Caki2 (cell line): ENCODE measurements at places on chromosomes 11 and 22. TPM values are rescaled to one million over a fixed set of nuclear protein-coding genes. Genes with fewer than 3 reads are reported as not detected.
A peak's percentile ranks its signal among the peaks of the same experiment; 100 is the strongest.

Gene PDGFD
- total RNA-seq, result 8.6 and 13.1 TPM in 2 replicates

DNA sequence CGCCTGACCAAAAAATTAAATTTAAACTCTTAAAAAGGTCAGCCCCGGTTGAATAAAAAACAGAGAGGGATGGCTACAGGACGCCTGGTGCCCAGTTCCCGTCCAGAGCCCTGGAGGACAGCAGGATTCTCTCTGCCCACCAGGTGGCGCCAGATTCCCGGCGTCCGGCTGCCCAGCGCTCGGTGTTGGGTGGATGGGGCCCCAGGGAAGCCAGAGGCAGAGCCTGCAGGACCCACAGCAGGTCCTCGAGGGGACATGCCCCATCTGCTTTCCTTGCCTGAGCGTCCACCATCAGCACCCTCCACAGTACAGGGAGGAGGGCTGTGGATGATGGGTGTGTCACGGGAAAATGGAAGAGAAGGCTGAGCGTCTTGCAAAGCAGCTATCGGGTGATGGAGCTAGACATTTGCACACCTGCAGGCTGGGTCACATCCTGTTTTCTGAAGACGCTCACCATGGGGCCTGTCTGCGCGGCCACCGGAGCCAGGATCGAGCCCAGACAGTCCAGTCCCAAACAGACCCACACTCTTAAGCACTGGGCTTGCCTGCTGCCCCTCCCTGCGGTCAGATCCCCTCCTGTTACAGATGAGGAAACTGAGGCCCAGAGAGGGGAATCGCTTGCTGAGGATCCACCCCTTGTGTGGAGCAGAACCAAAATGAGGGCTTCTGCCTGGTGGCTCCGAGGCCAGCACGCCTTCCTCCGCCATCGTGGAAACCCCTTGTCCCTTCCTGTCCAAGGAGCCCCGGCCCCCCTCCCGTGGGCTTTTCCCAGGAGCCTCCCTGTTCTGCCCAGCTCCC lies 18.5 kb upstream of the CBX7 start:
- peak; percentile 76 for DNase-seq

DNA sequence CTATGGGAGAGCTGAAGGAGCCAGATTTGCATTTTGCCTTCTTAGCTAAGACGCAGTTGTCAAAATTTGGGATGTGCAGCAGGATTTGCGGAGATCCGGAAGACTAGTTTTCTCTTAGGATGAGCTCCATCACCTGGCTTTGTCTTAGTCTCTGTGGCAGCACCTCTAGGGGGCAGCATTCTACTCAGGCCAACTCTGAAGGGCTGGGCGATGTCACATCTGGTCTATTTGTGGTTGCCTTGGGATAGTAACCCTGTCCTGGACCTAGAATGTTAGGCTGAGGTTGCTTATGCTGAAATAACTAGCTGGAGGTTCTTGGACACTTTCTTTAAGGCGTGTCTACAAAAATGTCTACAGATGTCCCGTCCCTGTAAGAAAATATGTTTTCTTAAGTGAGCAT lies 116.2 kb downstream of the FAT3 start:
- DNase-seq, result no peak

Gene INS
- total RNA-seq, result not detected in 2 replicates

DNA sequence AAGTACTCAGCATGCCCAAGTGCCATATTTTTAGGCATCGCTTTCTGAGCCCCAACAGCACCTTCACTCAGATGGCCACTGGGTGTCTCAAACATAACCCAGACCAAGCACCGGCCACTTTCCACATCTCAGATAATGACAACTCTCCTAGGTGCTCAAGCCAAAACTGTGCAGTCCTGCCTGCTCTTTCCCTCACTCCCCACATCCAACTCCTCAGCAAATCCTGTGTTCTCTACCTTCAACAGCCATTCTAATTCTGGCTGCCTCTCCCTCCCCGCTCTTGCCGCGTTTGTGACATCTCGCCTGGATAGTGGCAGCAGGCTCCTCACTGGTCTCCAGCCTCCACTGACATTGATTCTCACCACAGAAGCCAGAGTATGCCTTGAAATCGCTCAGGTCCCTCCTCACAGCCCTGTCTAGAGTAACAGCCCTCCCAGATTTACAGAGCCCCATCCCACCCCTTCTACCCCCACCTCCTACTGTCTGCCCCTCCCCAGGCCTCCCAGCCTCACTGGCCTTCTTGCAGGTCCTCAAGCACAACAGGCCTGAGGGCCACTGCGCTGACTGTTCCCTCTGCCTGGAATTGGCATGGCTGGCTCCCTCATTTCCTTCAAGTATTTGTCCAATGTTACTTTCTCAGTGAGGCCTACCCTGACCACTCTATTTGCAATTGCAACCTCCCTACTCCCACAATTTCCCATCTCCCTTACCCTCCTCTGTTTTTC lies 1.3 kb upstream of the PHETA2 start:
- no peak for DNase-seq

GRCh38 chr22:40857309-40857855 lies 434 bp downstream of the XPNPEP3 start:
- DNase-seq, result no peak

DNA sequence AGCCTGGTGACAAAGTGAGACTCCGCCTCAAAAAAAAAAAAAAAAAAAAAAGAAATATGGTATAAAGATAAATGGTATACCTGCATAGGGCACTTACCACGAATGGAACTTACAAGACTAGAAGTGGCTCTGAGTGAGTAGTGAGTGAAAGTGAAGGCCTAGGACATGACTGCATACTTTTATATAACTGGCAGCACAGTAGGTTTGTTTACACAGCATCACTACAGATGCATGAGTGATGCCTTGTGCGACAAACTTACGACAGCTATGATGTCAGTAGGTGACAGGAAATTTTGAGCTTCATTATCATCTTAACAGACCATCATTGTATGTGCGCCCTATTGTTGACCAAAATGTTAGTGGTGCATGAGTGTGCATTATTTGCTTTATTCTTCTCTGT lies 17.7 kb downstream of the XRCC6 start:
- no peak for DNase-seq

GRCh38 chr22:26579331-26579886 lies 10.5 kb downstream of the TPST2 start:
- DNase-seq, result no peak

DNA sequence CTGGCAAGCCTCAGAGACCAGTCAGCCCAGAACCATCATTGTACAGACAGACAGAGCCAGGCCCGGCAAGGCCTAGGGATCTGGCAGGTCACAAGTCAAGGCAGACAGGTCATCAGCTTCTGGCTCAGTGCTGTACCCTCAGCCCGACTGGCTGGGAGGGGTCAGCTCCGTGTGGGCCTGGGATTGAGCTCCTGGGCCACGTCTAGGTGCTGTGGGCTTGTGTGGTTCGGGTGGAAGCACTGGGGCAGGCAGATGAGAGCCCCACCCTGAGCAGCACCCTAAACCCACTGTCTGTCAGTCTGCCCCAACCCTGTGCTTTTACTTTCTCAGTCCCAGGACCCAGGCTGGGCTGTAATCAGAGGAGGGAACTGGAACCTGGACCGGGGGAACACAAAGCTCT lies 26.9 kb upstream of the P2RY2 start:
- no peak for DNase-seq

DNA sequence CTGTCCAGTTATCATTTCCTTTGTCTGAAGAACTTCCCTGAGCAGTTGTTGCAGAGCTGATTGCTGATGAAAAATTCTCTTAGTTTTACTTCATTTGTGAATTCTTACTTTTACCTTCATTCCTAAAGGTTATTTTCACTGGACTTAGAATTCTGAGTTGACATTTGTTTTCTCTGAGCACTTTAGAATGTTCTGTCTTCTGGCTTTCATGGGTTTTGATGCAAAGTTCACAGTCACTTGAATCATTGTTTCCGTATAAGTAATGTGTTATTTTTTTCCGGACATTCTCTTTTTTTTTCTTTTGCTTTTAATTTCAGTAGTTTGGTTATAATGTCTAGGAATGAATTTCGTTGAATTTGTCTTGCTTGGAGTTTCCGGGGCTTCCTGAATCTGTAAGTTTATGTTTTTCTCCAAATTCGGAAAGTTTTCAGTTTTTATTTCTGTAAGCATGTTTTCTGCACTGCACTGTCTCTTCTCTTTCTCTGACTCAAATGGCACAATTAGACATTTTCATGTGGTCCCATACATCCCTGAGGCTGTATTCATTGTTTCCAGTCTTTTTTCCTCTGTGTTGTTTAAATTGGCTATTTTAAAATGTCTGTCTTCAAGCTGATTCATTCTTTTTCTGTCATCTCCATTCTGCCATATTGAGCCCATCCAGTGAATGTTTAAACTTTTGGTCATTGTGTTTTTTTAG lies 68.5 kb upstream of the NARS2 start:
- DNase-seq, result no peak

Gene ANO5
- 0.84 and 1.8 TPM in 2 replicates for total RNA-seq

- DNase-seq, result no peak
Observed at GRCh38 chr11:35334385-35335090, 84.8 kb downstream of the SLC1A2 start.

Gene PGR
- total RNA-seq, result not detected in 2 replicates

DNA sequence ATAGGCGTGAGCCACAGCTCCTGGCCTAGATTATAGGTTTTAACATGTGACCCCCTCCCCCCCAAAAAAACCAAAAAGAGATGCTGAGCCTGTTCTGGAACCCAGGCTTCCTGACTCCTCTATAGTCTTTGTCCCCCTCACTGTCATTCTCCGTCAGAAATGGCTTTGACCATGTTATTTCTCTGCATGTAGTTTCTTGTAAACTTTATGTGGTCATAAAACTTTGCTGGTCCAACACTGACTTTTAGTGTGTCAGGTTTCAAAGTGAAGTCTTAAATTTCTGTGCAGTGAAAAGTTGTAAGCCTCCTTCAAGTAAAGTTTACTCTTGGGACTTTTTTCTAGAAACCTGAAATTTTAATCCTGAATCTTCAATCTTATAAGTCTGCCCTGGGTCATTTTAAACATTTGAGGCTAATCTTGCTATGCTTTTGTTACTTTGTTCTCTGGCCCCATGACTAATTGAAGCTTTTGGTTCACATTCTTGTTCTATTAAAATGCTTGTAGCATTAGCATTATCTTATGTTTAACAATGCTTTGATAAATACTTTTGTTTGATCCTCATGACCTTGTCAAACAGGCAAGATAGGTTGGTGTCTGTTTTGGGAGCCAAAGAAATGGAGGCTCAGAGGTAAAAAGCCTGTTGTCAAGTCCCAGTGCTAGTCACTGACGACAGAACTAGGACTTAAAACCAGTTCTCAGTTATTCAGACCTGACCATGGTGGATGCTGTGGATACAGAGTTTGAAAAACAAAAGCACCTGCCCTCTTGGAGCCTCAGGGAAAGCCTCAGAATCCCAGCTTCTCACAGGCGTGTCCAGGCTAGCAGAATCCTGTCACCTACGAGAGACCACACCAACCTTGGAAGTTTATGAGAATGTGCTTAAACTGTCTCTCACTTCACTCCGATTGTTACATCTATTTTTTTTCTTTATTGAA lies 87.7 kb upstream of the HORMAD2 start:
- DNase-seq, result no peak

DNA sequence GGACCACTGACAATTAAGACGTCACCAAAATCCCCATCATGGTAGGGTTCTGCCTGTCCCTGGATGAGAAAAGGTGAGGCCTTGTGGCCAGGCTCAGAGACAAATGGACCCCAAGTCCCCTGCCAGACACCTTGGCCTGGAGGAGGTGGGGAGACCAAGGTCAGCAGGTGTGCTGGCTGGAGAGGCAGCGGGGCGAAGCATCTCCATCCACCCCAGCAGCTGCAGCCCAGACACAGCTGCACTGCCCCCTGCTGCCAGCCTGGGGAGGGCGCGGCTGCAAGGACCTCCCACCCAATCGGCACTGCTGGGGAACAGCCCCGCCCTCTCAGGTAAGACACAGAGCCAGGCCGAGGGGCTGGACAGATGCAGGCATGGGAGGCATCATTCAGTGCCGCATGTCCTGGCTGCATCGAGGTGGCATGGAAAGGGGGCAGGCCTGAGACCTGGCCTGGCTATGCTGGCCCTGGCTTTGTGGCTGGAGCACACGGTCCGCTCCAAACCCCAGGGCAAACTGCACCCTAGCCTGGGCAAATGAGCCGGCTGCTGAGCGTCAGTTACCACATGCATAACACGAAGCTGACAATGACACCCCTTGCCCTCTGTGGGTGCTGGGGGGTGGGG lies 12.2 kb upstream of the MFNG start:
- DNase-seq, result peak; percentile 54

- DNase-seq, result no peak
Observed at GRCh38 chr22:28030473-28030872, 111.4 kb upstream of the PITPNB start.

GRCh38 chr11:87295237-87295636 lies 257.5 kb downstream of the TMEM135 start:
- no peak for DNase-seq

DNA sequence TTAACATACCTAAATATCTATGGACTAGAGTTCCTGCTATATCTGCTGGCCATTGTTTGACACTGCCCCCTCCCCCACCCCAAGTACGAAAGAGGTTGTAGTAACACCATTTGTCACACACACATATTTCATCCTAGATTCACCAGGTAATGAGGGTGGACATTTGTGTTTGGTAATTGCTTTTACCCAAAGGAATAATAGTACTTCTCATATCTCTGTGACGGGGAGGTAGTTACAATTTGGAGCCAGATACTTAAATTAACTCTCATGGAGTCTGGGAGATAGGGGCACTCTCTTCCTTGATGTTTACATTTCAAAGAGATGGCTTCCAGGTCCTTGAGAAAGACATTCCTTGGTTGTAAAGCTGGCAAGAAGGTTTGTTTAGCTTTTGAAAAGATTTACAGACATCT lies 38.7 kb downstream of the REXO2 start:
- no peak for DNase-seq

DNA sequence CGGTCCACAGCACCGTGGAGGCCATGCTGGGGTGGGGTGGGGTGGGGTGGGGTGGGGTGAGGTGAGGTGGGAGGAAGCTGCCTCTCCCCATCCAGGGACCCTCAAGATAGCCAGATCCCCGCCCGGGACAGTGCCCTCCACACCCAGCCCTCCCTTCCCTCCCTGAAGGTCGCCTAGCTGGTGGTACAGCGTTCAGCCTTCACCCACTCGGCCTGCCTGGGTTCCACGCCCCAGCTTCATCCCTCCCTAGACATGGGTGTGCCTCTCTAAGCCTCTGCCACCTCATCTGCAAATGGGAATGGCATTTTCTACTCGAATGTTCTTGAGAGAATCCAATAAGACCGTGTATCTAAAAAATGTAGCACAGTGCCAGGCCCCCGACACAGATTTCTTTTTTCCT lies 17.8 kb downstream of the KCTD17 start:
- no peak for DNase-seq

DNA sequence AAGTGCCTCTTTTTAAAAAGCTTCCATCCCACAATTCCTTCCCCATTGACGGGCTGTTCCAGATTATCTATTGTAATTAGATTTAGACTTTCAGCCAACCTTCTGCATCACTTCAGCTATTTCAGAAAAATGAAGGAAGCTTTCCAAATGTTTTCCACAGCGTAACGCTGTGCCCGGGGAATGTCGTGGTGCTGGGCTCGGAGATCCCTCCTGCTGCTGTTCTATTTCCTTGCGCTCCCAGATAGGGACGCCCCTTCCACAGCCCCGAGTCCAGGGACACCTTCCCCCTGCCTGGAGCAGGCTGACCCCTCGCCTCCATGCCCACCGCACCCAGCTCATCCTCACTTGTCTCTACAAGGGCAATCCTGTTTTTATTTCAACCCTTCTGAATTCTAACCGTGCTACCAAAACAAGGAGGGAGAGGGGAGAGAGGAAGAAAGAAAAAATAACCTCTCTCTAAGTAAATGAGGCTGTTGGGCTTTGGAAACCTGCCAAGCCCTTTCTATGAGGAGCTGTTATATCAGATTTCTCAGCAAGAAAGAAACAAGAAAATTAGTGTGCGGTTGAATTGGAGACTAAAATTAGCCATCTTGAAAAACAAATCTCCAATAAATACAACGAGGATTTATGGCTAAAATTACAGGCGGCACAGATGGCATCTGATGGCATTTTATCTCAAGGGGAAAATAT lies 366.9 kb downstream of the BRD1 start:
- DNase-seq, result no peak
